ENCODE measurements at places on chromosomes 7 and 10.

DNA sequence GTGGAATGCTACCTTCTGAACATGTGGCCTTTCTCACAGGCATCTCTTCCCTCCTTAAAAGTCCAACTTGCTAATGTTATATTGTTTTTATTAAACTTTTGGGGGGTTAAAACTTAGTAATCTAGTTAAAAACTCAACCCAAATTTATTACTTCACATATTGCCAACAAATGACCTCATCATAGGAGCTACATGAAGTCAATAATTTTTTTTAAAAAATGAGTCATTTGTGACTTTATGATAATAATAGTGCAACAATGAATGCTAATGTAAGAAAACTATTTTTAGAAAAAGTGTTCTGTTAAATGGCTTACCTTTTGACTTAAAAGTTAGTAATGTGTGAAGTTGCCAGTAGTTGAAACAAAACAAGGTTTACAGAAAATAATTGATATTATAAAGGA is 325.9 kb upstream of the FZD1 start:
- no peak for DNase-seq

- no peak for DNase-seq
These were observed 3.4 kb downstream of the PDGFA start for GRCh38 chr7:516216-516605.

- DNase-seq = no peak
These were observed 546.9 kb upstream of the TPK1 start for GRCh38 chr7:145382762-145383161.

GRCh38 chr7:20113427-20114027 is 103.7 kb downstream of the MACC1 start:
- DNase-seq = no peak

DNA sequence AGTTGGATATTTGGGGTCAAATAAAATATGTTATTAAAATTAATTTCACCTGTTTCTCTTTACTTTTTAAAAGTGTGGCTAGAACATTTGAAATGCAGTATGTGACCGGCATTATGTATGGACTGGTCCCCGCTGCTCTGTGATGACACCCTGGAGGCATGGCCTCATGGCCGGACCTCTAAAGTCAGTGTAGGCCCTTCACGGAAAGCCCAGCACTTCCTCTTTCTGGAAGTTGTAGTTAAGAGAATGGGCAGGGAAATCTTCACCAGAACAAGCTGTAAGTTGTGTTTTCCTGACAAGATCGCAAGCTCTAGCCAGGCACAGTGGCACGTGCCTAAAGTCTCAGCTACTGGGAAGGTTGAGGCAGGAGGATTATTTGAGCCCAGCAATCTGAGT is 38.3 kb upstream of the SRGN start:
- DNase-seq = no peak

- DNase-seq = no peak
These were observed 64.0 kb downstream of the PRR15 start for GRCh38 chr7:29627631-29628030.

- DNase-seq = no peak
These were observed 869.4 kb upstream of the PHF14 start for GRCh38 chr7:10104292-10104691.

GRCh38 chr10:127088908-127089307 is 107.5 kb downstream of the INSYN2A start:
- DNase-seq = no peak

GRCh38 chr10:103246324-103246723 is 637 bp downstream of the RPEL1 start:
- no peak for DNase-seq

GRCh38 chr10:3754727-3755439 is 30.1 kb downstream of the KLF6 start:
- DNase-seq = peak; percentile 68

- DNase-seq = no peak
These were observed 43.3 kb upstream of the EZH2 start for GRCh38 chr7:148927123-148928045.

- DNase-seq = peak; percentile 52
These were observed at the start of gene ADIRF for GRCh38 chr10:86968271-86968993. Gene ADIRF, plus strand, starts transcription at chr10:86968482. Its CDS starts 63 bp downstream, at chr10:86968545.

- no peak for DNase-seq
These were observed 1.1 kb upstream of the GPRIN2 start for GRCh38 chr10:46557319-46558121.

DNA sequence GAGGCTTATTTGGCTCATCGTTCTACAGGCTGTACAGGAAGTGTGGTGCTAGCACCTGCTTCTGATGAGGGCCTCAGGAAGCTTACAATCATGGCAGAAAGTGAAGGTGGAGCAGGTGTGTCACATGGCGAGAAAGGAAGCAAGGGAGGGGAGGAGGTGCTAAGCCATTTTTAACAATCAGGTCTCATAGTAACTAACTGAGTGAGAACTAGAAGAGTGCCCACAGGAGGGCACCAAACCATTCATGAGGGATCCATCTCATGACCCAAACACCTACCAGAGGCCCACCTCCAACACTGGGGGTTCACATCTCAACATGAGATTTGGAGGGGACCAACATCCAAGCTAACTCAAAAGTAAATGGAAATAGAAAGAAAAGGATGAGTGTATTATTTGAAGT is 78.1 kb downstream of the CXCL12 start:
- no peak for DNase-seq

GRCh38 chr10:4267086-4267773 is 482.2 kb upstream of the KLF6 start:
- no peak for DNase-seq

DNA sequence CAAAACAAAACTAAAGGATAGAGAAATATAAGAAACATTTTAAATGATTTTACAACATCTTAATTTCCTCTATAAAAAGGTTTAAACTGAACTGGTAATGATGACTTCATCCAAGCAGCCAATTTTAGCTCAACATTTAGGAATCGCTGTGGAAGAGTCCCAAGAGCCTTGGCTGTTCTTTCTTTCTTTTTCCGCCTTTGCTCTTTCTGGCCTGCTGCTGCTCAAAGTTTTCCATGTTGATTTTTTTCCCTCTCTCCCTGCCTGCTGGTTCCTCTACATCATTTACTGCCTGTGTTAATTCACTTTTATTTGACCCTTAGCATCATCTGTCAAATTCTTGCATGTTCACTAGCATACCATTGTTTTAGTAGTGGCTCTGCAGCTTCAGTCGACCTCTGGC is 146.9 kb downstream of the EVX1 start:
- no peak for DNase-seq

DNA sequence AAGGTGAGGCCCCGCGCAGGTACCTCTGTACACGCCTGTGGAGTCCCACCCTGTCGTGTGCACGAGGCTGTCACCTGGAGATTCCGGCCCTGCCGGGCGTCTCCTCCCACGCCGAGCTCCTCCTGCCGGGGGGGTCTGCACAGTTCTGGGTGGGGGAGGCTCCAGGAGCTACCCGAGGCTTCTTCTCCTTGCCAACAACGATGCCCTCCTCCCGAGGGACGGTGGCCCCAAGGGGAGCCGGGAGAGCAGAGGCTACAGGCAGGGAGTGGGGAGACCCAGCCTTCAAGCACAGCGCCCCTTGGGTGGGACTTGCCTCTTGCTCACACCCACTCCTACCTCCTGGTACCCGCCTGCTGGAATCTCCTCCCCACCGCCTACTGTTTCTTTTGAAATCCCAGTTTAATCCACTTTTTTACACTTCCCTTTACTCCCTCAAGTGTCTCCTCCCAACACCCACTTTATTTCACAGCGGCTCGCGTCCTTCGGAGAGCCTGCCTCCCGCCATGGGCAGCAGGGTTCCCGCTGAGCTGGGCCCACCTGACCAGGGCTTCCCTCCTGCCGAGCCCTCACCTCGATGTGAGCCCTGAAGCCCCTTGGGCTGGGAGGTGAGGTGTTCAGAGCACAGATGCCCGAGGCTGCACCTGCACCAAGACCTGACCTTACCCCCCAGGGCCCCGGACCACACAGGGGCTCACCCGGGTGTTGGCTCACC is 338.1 kb downstream of the DNAJB6 start:
- DNase-seq = no peak

- peak; percentile 30 for DNase-seq
These were observed 152.3 kb upstream of the LANCL2 start for GRCh38 chr7:55212838-55213237.

DNA sequence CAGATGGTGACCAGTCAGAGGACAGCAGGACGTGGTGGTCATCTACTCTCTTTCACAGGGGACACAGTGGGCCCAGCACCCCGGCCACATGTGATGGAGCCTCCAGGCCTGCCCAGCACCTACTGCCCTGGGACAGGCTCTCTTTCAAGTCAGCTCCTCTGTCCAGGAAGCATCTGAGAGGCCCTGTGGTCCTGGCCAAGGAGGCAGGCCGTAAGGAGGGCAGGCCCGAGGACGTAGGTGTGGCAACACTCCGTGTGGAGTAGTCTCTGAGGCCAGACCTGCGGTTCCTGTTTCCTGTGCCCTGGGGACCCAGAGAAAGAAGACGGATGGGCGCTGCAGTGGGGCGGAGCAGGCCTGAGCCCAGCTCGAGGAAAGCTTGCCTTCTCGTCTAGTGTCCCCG is 179.2 kb downstream of the EBF3 start:
- DNase-seq = no peak

DNA sequence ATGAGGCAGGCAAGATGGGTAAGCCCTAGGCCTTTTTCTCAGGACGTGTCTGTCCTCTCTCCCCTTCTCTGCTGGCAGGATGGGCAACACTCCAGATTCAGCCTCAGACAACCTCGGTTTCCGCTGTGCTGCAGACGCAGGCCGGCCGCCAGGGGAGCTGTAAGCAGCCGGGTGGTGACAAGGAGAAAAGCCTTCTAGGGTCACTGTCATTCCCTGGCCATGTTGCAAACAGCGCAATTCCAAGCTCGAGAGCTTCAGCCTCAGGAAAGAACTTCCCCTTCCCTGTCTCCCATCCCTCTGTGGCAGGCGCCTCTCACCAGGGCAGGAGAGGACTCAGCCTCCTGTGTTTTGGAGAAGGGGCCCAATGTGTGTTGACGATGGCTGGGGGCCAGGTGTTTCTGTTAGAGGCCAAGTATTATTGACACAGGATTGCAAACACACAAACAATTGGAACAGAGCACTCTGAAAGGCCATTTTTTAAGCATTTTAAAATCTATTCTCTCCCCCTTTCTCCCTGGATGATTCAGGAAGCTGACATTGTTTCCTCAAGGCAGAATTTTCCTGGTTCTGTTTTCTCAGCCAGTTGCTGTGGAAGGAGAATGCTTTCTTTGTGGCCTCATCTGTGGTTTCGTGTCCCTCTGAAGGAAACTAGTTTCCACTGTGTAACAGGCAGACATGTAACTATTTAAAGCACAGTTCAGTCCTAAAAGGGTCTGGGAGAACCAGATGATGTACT is 13.1 kb downstream of the PHKG1 start:
- DNase-seq = peak; percentile 82

DNA sequence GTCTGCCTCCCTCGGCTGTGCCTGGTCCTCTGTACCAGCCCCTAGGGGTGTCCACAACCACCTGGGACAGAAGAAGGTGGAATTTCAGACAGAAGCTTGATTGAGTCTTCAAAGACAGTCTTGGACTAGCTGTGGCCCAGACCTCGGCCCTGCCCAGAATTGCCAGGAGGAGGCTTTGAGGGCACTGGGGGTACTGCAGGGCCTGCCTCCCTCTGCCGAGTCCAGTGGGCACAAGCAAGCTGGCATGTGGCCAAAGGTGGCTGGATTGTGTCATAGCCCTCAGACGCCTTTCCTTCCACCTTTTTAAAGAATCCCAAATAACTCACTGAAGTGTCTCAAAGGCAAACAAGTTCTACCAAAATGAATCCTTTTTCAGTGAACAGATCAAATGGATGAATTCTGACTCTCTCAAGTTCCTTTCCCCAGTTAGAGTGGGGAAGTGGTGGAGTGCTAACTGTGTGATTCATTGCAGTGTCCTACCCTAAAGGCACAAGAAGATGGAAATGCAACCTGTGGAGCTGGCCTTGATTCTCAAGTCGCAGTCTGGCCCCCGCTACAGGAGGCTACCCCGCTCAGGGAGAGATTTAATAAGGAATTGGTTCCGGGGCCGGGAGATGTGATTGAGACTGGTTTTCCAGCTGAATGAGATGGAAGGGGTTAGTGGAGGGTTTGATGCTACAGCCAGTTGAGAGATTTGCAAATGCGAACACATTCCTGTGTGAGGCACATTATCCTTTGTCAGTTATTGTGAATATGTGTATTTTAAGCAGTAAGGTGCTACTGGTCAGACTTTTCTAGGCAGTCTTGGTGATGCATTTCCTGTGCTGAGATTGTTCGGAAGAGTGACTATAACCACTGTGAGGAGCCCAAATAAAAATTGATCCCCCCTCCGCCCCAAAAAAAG is 28.8 kb upstream of the SLC26A4 start:
- DNase-seq = no peak

- no peak for DNase-seq
These were observed 203.9 kb upstream of the CHRM2 start for GRCh38 chr7:136664537-136664936.

GRCh38 chr7:138126928-138127327 is 50.7 kb downstream of the AKR1D1 start:
- DNase-seq = no peak

DNA sequence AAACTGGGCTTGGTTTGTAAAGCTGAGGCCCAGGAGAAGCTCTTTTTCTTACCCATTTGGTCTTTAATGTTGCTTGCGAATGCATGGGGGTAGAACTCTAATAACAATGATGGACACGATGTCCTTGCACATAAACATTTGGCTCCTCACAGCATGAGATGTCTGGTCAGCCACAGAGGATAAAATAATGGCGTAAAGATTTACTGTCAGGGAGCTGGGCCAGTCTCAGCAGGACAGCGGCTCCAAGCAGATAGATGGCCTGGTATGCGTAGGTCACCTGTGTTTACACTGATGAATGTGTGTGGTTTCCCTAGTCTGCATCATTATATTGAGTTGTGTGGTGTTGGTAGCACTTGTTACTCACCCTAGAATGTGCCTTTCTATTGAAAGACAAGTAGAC is 537.4 kb downstream of the CNTNAP2 start:
- DNase-seq = no peak

DNA sequence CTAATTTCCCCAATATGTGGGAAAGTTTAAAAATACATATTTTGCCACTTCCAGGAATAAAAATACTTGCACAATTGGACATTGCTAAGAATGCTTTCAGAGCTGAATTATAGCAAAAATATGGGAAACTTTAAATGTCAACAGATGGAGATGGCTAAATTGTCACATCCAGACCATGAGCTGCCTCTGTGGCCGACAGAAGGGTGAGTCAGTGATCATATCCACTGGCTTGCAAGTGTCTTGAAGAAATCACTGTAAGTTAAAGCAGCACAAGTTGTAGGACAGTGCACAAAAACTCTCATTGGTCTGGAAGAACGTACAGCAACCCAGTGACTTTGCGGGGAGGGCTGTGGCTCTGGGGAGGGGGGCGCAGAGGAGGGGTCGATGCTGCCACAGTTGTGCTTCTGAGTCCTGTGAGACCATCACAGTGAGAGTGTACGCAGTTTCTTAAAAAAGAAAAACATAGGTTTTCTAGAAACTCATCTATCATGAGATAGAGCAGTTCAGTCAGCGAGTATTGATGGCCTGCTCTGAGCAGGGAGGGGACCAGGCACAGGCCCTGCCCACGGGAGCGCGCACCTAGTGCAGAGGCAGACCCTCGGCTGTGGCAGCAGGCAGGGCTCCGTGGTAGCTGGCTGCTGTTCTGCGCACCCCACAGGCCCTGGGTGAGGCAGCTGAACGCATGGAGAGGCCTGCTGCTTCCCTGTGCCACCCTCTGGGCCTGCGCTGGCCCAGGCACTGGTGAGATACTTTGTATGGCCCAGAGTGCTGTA is 25.5 kb downstream of the LRRC27 start:
- peak; percentile 40 for DNase-seq

Measured in AG08395 (cell line).